Small intestine (tissue), 16 donors: ENCODE measurements at places on chromosomes 11 and 22. TPM values are rescaled to one million over a fixed set of nuclear protein-coding genes. Genes with fewer than 3 reads are reported as not detected.

DNA sequence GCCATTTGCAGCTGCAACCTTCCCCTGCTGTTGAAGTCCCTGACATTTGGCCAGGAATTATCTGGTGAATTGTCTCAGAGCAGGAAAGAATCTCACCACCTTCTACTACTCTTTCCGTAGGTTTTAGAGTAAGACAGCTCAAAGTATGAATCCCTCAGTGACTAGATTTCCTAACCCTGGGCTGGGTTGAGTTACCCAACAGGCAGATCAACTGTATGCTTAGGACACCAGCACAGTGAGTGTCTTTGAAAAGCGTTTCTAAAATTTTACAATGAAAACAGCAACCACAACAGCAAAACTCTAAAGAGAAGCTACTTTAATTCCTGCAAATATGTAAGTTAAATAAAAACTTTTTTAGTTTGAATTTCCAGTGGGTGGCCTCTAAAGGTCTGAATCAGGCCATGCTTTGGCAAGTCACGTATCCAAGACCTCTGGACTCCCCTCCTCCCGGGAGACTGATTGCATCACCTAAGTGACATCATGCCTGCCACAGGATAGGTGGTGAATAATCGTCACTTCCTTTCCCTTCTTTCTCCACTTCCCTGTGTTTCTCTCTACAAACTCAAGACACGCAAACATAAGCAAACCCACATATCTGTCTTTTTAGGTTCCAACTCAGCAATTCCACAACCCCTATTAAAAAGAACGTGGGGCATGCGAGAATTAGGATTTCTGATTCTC is 7.8 kb downstream of the OR8B12 start:
- H3K27ac ChIP-seq: no peak overlapping the region
- H3K27me3 ChIP-seq: no peaks in the 10 kb centered on the region
- H3K36me3 ChIP-seq: no peaks in the 10 kb centered on the region

- no peak for DNase-seq
- no peak overlapping the region for H3K4me3 ChIP-seq
- no peaks in the 10 kb centered on the region for H3K36me3 ChIP-seq
Measured at GRCh38 chr11:102809971-102810370, 12.0 kb upstream of the MMP1 start.

Gene MMP11
- polyA plus RNA-seq: 1.1 TPM

DNA sequence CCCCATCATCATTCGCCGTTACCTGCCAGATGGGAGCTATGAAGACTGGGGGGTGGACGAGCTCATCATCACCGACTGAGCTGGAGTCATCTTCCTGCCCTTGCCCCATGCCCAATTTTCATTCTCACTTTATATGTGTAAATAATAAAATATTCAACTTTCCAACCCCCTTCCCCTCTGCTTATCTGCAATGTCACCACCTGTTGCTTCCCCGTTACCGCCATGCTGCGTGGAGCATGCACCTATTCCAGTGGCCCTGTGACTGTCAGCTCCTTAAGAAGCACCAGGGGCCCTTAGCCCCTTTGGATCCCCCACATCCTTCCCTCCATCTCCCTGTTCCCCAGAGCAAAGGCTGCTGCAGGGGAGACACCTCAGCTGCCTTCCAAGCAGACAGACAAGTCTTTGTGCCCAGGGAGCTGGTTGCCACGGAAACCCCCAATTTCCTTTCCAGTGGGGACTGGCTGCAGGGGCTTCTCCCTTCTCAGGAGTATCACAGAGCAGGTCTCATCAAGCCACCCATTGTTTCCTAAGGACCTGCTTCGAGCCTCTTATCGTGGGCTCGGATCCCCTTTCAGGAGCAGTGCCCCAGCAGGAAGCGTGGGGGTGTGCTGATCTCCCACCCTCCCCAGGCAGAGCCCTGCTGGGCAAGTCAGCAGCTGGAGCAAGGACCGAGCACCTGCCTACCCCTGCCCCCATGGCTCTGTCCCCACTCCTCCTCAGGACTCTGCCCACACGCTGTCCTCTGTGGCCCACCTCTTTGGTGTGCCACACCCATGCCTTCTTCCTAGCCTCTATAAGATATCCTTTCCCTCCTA is 14.3 kb downstream of the POLR2F start:
- no peaks in the 10 kb centered on the region for H3K27me3 ChIP-seq
- no peak overlapping the region for H3K27ac ChIP-seq
- no peak overlapping the region for H3K4me3 ChIP-seq
- peaks cover 5% of the 10 kb centered on the region for H3K36me3 ChIP-seq
- no peak for DNase-seq

Gene UCP3
- polyA plus RNA-seq: 0.54 TPM

GRCh38 chr11:96196181-96196662 is 146.8 kb downstream of the MAML2 start:
- no peak overlapping the region for H3K27ac ChIP-seq
- DNase-seq: no peak
- H3K4me3 ChIP-seq: no peak overlapping the region
- no peaks in the 10 kb centered on the region for H3K27me3 ChIP-seq
- no peaks in the 10 kb centered on the region for H3K36me3 ChIP-seq
- H3K4me1 ChIP-seq: no peaks in the 10 kb centered on the region

DNA sequence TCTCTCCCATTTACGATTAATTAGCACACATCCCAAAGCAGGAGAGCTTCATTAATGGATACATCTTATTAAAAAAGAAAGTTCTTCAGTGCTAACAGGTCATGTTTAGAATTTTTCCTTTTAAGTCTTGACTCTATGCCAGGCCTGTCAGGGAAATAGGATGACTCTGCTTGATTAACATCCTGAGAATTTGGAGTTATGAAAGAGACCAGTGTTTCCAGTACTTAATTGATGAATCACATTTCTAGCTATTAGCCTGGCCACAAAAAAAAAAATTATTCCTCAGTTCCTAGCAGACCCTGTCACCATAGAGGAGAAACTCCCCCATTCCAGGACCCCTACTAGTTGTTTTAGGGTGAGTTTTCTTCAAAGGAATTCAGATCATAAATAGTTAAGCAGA is 23.6 kb upstream of the ME3 start:
- H3K4me3 ChIP-seq: no peak overlapping the region
- no peaks in the 10 kb centered on the region for H3K27me3 ChIP-seq
- no peaks in the 10 kb centered on the region for H3K36me3 ChIP-seq
- no peaks in the 10 kb centered on the region for H3K4me1 ChIP-seq
